ENCODE measurements at places on chromosomes 7 and 10.

DNA sequence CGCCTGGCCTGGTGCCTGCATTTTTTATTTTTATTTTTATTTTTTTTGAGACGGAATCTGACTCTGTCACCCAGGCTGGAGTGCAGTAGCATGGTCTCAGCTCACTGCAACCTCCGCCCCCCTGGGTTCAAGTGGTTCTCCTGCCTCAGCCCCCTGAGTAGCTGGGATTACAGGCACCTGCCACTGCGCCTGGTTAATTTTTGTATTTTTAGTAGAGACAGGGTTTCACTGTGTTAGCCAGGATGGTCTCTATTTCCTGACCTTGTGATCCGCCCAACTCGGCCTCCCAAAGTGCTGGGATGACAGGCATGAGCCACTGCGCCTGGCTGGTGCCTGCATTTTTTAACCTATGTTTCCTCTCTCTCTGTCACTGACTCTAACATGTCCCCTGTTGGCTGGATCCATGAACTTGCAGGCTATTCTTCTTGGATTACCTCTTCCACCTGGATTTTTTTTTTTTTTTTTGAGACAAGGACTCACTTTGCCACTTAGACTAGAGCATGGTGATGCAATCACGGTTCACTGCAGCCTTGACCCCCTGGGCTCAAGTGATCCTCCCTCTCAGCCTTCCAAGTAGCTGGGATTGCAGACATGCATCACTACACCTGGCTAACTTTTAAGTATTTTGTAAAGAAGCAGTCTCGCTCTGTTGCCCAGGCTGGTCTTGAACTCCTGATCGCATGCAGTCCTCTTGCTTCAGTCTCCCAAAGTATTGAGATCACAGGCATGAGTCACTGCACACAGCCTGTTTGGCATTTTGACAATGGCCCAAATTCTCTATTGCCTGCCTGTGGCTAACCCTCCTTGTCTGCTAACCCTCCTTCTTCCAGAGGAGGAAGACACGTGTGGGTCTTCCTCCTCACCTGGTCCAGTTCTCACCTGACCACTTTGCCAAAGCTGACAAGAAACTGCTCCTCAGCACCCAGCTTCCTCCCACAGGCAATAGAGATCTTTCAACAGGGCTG lies 23.0 kb upstream of the PRPF18 start:
- DNase-seq: no peak

DNA sequence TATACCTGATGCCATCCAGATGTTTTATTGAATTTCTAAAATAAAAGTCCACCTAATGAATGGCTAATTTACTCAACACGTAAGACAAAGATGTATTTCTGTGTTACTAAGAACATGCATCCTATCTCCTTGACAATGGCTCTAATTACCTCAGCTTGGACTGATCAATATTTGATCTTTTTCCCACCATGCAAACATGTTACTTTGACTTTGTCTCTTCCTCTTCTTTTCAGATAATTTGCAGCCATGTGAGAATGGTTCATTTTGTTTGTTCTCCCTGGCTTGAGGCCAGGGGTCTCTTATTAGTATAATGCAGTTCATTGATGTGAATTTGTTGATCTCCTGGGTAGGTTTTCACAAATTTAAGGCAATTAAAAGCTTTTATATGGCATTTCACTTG lies 302.1 kb downstream of the ADK start:
- DNase-seq: no peak

DNA sequence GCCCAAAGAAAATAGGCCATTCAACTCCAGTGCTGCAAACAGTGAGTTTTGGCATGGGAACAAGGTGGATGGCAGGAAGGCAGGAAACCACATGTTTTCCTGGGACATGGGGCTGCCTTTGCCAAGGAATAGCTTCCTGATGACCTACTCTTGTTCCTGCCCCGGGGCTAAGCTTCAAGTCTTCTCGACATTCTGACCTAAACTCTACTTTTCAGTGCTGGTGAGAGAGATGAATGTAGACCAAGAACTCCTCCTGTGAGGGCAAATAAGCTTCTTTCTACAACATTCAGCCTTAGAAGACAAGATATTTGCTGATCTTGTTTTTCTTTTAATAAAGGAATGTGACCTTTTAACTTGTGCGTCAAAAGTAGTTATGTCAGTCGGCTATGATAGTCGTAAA lies 199.0 kb downstream of the GPR37 start:
- DNase-seq: no peak

- no peak for DNase-seq
Measured at GRCh38 chr7:37376386-37376785, 72.3 kb downstream of the ELMO1 start.

DNA sequence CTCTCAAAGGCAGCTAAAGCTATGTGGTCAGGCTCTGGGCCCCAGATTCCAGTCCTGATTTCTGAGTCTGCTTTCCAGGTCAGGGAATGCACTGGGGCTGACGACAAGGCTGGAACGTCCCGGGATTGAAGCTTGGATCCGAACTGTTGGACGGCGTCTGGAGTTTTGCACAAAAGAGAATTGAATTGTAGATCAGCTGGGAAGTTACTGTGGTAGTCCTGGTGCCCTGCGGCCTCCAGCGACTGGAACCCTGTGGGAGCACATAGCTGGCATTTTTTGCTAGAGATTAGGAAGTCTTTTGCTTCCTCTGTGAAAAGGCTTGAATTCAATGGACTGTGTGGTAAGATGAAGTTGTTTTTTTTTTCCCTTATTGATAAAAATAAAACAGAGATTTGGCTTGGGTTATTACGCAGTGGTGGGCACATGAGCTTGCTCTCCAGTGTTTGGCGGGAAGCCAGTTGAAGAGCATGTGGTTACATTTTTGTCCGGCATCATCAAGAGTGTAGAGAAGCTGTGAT lies at the start of gene HK1:
Gene HK1, plus strand, starts transcription at position 51 of the 518 bp plus-strand sequence.
- no peak for DNase-seq

DNA sequence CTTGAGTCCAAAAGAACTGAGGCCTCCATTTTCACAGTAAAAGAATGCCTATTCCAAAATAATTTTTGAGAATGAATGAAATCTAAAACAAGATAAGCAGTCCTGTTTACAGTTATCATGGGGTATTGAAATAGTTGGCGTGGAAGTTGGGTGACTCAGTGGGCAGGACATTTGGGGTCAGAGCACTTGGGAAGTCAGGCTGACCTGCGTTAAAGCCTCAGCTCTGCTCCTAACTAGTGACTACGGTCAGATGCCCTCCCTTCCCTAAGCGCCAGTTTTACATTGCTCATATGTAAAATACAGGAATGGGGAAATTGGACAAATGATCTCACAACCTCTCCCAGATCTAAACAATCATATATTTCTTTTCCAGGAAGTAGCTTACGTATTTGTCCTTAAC lies 2.3 kb upstream of the PAPSS2 start:
- no peak for DNase-seq
